ENCODE measurements at places on chromosomes 12 and 14.

GRCh38 chr14:50320283-50320682 lies 8.2 kb downstream of the DMAC2L start:
- DNase-seq: no peak

DNA sequence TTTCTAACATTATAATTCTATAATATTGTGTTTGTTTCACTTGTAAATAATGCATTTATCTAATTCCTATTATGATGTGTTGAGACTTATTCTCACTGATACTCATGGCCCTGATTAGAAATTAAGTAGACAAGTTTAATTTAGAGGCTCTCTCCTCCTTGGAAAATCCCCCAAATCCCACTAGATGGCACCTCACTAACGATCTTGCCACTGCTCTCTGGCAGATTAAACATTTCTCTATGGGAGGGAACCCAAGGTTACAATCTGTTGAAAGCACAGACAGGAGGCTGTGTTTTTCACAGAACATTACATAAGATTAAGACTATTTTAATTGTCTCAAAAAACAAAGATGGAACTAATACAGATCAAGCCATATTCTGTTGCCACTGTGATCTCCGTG lies 318.7 kb downstream of the LRFN5 start:
- DNase-seq: no peak

DNA sequence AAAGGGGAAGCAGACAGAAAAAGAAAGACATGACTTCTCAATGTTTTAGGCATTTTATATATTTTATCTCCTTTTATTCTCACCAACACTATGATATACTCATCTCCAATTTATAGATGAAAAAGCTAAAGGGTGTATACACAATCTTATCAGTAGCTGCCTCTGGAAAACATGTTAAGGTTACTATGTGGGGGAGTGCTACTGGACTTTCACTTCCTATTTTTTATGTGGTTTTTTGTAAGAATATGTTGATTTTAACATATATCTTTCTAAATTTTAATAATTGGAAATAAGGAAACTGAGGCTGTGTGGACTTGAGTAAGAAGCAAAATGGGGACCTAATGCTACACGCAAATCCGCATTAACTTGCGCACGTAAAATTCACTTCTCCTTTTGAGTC lies 99.6 kb upstream of the PDE3A start:
- no peak for DNase-seq

DNA sequence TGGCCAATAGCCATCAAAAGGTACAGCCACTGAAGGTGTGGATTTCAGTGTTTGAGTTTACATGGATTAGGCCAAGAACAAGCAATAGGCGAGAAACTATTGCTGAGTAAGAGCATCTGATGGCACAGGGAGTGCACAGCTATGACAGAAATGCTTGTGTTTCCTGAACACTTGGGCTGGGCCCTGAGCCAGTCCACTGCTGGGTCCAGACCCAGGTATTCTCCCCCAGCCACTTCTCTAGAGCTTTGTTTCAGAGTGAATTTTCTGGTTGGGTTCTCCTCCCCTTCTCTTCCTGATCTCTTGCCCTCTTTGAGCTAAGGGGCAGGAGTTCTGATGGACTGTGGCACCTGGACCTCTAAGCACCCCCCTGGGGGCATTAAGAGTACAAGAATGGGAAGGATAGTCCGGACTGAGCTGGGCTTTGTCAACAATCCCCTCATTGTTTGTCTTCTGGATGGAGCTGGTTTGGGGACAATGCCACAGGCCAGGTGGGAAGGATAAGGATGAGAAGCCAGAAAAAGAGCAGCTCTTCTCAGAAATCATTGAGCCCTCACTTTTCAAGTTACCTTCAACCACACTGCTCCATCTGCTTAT lies 8.3 kb downstream of the HOXC5 start:
- DNase-seq: no peak

DNA sequence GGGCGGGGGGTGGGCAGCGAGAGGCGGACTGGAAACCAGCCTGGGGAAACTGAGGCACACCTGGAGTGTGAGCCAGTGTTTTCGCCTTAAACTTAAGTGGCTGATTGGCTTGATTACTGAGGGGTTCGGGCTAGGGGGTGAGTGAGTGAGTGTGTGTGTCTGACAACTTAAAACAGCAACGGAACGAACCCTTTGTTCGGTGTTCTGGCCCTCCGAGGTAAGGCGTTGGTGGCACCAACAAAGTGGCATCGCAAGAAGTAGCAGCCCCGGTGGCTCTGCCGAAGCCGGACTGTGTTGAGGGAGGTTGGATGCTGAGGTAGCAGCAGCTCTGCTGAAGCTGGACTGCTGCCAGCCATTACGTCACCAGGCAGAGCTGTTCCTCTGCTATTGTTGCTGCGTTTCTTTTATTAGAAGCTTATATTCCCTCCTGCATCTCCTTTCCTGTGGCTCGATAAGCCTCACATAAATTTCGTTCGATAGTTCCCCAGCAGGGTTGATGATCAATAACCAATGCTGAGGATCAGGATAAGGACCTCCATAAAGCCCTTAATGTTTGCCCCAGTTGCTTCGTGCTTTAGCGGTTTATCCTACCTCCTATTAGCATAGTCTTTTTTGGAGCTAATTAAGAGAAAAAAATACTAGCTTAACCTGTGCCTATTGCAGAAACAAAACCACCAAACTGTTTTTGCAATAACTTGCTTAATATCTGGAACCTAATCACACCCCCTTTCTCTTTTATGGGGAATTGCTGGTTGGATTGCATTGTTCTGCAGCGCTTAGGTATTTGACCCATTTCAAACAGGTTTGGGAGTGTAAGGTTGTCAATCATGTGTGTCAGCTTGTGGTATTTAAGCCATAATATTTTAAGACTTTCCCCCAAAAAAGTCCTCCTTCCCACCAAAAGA lies 1.3 kb downstream of the GPR137C start:
- DNase-seq: peak; percentile 71

DNA sequence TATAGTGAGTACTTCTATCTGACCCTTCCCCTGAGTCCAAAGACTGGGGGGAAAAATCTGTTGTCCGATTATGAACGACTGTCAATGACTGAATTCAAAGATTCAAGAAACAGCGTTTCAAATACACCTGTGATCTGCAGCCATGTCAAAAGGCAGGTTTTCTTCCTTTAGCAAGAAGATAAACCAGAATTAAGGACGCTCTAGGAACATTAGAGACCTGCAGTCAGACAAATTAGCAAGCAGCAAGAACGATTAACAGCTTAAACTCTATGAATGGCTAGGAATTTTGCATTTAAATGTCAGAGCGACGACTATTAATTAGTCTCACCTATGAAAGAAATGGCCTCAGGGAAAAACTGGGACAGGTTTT lies 2.1 kb downstream of the DUSP6 start:
- no peak for DNase-seq

DNA sequence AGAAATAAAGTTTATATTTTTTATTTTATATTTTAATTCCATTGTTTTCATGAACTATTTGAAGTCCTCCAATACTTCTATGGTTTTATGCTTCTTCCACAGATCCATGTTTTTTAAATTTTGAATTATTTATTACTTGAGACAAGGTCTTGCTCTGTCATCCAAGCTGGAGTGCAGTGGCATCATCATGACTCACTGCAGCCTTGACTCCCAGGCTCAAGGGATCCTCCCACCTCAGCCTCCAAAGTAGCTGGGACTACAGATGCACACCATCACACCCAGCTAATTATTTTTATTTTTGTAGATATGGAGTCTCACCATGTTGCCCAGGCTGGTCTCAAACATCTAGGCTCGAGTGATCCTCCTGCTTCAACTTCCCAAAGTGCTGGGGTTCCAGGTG lies 28.8 kb upstream of the DLGAP5 start:
- no peak for DNase-seq

GRCh38 chr12:96233939-96234461 lies 39.8 kb downstream of the ELK3 start:
- DNase-seq: no peak

DNA sequence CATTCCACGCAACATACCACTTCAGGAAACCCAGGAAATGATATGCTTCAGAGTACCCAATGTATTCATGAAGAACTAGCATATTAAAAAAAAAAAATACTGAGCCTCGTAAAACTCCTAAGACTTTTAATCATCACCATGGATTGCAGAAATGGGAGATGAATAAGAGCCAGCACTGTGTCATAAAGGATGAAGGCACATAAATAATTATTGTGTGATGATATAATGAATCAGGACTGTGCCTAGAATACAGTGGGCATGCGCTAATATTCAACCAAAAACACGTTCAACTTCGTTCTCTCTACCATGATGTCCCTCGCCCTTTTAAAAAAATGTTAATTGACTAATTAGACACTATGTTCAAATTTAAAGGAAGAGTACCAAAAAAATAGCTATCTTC lies 68.7 kb downstream of the CIT start:
- DNase-seq: no peak

GRCh38 chr12:82182601-82183190 lies 175.5 kb downstream of the CCDC59 start:
- no peak for DNase-seq

- no peak for DNase-seq
Observed at GRCh38 chr14:61805451-61805850, 43.2 kb downstream of the SNAPC1 start.

DNA sequence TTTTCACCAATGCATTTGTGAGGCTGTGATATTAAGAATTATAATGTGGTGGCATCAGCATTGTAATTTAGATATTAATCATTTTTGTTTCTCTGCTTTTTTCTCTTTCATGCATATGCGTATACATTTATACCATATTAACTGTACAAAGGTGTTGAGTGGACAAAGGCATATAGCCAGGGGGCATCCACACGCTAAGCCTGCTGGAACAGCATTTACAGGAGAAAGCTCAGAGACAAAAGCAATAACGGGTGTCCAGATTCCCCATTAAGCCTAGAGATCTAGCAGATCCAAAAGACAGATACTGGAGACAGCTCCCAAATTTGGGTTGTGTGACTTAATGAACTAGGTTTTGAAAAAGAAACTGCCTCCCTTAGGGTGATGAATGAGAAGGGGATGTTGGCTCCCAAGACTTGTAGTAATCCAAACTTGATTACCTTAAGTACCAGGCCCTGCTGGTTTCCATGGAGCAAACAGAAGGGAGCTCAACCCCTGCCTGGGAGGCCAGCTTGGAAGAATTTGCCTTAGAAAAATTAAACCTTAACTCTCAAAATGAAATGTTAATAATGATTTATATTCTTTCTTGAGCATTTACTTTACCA lies 181.9 kb downstream of the SLC6A15 start:
- no peak for DNase-seq

DNA sequence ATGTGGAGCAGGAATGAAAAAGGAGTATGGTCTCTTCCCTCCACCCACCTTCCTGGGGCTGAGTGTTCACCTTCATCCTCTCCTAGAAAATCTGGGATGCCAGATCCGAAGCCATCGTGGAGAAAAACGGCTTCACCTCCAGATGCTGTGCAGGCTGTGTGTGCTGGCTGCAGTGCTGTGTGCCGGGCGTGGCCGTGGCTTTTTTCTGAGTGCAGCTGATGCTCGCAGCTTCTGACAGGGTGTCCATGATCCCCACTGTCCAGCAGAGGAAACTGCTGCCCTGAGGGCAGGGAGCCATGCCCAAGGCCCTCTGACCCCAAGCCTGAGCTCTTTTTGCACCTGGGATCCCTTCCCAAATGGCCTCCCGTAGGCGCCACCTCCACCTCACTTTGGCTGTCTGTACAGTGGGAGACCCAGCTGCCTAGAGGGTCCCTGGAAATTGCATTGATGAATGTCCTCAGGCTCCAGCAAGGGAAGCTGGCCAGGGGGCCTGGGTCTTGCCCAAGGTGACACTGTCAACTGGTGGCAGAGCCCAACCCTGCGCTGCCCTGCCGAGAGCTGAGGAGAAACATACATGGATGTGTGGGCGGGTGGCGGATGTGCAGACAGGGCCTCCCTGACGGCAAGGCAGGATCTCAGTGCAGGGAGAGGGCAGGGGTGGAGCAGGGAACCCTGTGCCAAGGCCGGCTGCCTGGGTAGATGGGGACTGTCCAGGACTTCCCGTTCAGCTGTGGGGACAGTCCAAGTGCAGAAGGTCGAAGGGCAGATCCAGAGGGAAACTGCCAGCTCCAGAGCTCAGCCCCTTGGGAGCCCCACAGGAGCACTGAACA lies 53.3 kb downstream of the BEGAIN start:
- no peak for DNase-seq

DNA sequence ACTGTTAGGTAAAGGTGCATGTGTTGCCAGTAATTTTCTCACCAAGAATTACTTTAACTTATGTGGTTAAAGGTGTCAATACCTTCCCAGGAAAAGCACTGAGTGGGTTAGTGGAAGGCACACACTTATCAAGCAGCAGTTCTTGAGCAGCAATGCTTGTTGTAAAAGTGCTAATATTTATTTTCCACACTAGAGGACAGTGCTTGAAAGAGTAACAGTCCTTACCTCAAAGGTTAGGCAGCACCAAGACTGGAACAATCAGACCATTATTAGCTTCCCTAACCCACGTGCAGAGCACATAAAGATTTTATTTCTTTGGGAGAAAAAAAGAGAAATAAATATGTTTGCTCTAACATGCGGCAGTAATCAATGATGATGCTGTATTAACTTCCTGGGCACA lies 48.8 kb upstream of the KRR1 start:
- DNase-seq: no peak

GRCh38 chr12:91978143-91978542 lies 167.5 kb downstream of the BTG1 start:
- DNase-seq: no peak

GRCh38 chr12:88725592-88726143 lies 145.4 kb upstream of the KITLG start:
- DNase-seq: no peak

DNA sequence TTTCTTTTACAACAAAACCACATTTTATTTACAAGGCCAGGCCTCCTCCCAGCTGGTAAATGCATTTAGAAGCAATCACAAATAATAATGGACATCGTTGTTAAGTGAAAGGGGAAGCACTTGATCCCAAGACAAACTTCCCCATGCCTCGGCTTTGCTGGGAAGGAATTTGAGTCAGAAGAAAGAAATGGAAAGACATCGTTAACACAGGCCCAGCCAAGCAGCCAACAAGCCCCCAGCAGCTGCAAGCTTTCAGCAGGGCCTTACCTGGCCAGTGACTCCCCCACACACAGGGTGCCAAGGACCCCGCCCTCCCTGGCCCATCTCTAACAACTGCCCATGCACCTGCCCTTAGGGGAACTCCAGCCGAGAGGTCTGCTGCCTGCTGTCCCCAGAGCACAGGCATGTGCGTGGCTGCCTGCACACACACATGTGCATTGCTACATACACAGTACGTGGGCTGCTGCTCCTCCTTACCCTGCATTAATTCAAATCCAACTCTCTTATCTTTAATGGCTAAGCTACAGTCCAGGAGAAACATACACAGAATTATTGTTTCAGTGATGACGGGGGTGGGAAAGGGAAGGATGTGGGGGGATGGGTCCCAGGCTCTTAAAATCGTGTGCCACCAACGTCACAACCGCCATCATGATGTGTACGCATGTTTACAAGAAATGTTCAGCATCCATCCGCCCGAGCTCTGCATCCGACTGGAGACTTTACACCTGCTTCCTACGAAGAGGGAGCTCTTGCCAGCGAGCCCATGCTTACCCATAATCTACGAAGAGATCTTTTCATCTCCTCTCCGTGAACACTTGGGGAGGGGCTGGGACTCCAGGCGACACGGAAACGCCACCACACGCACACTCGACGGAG lies 9.8 kb downstream of the BCL11B start:
- DNase-seq: peak; percentile 54
